ENCODE measurements at places on chromosomes 7 and 10. TPM values are rescaled to one million over a fixed set of nuclear protein-coding genes. Genes with fewer than 3 reads are reported as not detected.

DNA sequence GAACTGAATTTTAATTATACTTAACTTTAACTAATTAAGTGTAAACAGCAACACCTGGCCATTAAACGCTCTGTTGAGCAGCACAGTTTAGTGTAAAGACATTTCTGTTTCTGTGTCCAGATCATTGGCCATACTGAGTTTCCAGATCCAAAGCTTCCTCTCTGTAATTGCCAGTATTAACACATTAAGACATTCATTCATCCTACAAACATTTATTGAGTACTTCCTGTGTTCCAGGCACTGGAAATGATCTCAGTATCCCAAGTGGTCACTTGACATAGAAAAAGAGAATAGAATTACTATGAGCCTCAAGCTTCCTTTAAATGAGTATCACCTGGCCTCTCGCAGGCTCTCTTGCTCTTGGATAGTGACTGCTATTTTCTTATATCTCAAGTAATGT lies 618.1 kb downstream of the SORCS3 start:
- DNase-seq, result no peak

- no peak for DNase-seq
Measured at GRCh38 chr7:38574086-38574485, 57.1 kb downstream of the AMPH start.

DNA sequence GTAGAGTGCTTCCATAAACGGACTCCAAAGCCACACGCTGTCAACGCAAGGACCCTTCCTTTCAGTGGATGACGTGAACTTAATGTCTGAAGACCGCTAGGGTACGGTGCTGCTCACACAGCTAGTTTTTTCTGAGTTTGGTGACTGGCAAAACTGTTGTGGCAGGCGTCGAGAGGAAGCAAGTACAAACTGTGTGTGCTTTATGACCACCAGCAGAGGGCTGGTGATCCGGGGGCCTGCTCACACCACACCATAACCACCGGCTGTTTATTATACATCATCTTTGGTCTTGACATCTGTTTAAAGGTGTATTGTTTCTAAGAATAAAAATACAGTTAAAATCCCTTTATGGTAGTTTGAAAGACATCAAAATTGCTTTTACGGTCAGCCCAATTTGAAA lies 37.1 kb upstream of the ATP6V0A4 start:
- no peak for DNase-seq

- no peak for DNase-seq
Measured at GRCh38 chr7:127207806-127208205, 44.9 kb downstream of the GRM8 start.

- DNase-seq, result no peak
Measured at GRCh38 chr7:18116661-18117060, 89.0 kb upstream of the PRPS1L1 start.

Gene ADAMTS14
- total RNA-seq, result not detected

GRCh38 chr10:72783410-72783833 lies 91.5 kb downstream of the MCU start:
- peak; percentile 5 for DNase-seq

DNA sequence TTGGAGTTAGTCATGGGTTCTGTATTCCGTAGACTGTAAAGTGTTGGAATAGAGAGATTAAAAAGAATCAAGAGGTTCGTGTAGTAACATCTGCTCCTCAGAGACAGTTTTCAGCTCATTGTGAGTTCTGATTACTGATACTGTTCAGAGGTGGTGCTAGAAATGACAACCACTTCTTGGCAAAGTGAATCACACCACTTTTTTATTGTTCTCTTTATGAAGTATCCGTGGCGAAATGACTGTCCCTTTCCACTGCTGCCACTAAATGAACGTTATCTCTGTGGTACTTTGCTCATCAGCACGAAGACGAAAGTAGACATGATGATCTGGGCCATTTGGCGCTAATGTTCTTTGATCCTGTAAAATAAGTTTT lies 860 bp downstream of the RPP30 start:
- DNase-seq, result no peak

Gene SCRN1
- 3.8 TPM for total RNA-seq

GRCh38 chr10:68303849-68304412 lies 27.9 kb upstream of the HNRNPH3 start:
- DNase-seq, result no peak

Gene SP8
- not detected for total RNA-seq

- DNase-seq, result no peak
Measured at GRCh38 chr7:11896663-11897062, 64.7 kb upstream of the THSD7A start.

Gene PSD
- not detected for total RNA-seq

Measured in gastrocnemius medialis (tissue), 4 donors.